ENCODE measurements at places on chromosomes 3 and 15. TPM values are rescaled to one million over a fixed set of nuclear protein-coding genes. Genes with fewer than 3 reads are reported as not detected.
A peak's percentile ranks its signal among the peaks of the same experiment; 100 is the strongest.

The SLC9C1 gene
- total RNA-seq, result 0.55 TPM

DNA sequence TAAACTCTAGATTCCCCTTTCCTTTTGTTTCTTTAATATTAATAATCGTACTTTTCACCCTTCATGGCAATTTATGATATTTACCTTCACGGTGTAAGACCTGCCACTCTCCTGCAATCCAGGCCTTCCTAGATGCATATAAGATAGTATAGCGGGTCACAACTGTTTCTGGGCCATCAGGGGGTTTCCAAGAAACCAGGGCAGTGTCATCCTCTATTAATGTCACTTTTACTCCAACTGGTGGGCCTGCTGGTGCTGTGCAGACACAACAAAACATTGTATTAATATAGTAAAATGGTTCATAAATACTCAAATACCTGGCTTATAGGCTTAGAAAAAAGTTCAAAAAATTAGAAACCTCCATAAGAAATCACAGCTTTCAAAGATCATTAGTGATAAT is 48.9 kb upstream of the PYGO1 start:
- DNase-seq, result no peak
- H3K4me3 ChIP-seq, result no peak overlapping the region
- H3K36me3 ChIP-seq, result peaks cover 37% of the 10 kb centered on the region
- H3K27ac ChIP-seq, result no peak overlapping the region

DNA sequence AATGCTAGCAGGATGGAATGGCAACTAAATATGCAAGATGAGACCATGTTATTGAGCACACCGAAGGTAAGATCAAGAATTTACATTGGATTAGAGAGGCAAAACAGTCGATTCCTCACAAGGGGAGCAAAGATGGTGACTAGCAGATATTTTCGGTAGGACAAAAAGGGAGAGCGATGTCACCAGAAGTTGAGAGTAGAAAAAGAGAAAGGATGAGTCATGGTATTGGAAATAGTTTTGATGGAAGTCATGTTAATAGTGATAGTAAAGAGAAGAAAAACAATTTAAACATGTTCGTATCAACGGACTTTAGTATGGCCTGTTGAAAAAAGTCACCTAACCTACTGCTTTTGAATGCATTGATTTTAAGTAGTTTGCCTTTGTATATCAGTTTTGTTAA is 55.0 kb downstream of the UBE2E2 start:
- no peaks in the 10 kb centered on the region for H3K27me3 ChIP-seq
- DNase-seq, result no peak
- H3K4me1 ChIP-seq, result no peaks in the 10 kb centered on the region
- no peak overlapping the region for H3K27ac ChIP-seq
- H3K36me3 ChIP-seq, result no peaks in the 10 kb centered on the region

The RNF123 gene
- total RNA-seq, result 44.9 TPM

The UTS2B gene
- total RNA-seq, result 0.96 TPM

The IGDCC3 gene
- 298 TPM for total RNA-seq

DNA sequence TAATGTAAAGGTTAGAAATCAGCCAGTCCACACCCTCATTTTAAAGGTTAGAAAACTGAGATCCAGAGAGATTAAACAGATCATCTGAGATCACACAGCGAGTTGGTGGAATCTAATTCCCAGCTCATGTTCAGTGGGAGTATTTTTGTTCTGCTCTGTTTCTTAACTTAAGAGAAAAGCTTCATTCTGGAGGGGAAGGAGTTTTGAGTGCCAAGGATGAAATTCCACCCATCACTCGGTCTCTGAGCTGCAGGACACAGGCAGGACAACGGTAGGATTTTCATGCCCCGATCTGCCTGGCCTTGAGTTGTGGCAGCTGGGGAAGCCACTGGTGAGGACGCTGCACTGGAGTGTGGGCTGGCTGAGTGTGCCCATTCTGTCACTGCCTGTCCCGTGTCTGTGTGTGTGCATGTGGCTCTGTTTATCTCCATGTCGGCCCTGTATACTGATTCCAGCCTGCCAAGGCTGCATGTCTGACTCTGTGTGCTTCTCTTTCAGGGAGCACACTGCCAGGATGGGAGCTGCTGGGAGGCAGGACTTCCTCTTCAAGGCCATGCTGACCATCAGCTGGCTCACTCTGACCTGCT is 94.3 kb downstream of the CEMIP start:
- DNase-seq, result no peak

The IL17RD gene
- total RNA-seq, result 52.1 TPM

- H3K4me1 ChIP-seq, result no peaks in the 10 kb centered on the region
- no peak for DNase-seq
- no peak overlapping the region for H3K4me3 ChIP-seq
- H3K27me3 ChIP-seq, result no peaks in the 10 kb centered on the region
These were observed 370.3 kb upstream of the PLSCR5 start for GRCh38 chr3:146975476-146975875.

GRCh38 chr15:89860891-89861290 is 32.9 kb downstream of the AP3S2 start:
- H3K27ac ChIP-seq, result no peak overlapping the region
- H3K4me1 ChIP-seq, result no peaks in the 10 kb centered on the region
- H3K27me3 ChIP-seq, result no peaks in the 10 kb centered on the region
- H3K4me3 ChIP-seq, result no peak overlapping the region

DNA sequence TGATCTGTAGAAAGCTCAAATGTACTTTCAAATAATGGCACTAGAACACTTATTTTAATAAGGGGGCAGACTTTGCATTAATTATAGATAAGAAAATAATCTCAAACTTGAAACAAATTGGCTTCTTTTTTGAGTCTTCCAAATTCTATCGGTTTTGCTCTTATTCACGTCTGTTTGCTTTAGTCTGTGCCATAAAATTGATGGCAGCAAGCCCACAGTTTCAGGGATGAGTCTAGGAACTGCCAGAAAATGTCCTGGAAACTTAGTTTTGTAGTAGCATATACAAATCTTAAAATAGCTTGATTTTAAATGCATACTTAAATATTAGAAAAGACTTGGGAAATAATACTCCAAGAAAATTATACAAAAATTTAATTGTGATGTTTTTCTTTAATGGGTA is 39.7 kb downstream of the BCHE start:
- peaks cover 24% of the 10 kb centered on the region for H3K4me1 ChIP-seq
- H3K27me3 ChIP-seq, result no peaks in the 10 kb centered on the region
- no peak for DNase-seq
- no peak overlapping the region for H3K4me3 ChIP-seq
- H3K36me3 ChIP-seq, result peaks cover 5% of the 10 kb centered on the region

GRCh38 chr15:66138892-66139590 is 114.5 kb downstream of the MEGF11 start:
- H3K27ac ChIP-seq, result no peak overlapping the region
- H3K36me3 ChIP-seq, result no peaks in the 10 kb centered on the region
- peaks cover 5% of the 10 kb centered on the region for H3K4me1 ChIP-seq
- no peak for DNase-seq
- no peak overlapping the region for H3K4me3 ChIP-seq

- H3K27ac ChIP-seq, result no peak overlapping the region
- no peaks in the 10 kb centered on the region for H3K36me3 ChIP-seq
- H3K27me3 ChIP-seq, result no peaks in the 10 kb centered on the region
- DNase-seq, result no peak
- no peak overlapping the region for H3K4me3 ChIP-seq
These were observed 10.2 kb downstream of the H1-8 start for GRCh38 chr3:129553171-129553570.

The GP9 gene
- not detected for total RNA-seq

The CHD2 gene
- 93.4 TPM for total RNA-seq

DNA sequence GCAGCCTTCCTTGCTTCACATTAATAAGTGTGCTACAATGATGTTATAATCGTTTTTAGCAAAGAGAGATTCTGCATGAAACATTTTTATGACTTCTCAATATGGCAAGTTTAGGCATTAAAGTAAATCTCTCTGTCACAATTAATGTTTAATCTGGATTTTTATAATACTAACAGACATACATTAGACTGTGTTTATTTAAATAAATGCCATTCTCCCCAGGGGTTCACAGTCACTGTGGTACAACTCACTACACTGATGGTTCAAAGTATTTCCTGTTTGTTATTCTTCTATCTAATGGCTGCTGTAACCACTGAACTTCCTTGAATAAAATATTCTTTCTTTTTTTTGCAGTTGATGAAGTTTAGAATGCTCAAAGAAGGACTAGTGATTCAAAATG is 59.0 kb downstream of the SLC12A1 start:
- H3K4me3 ChIP-seq, result no peak overlapping the region
- peaks cover 5% of the 10 kb centered on the region for H3K27me3 ChIP-seq

GRCh38 chr3:62451211-62451887 is 78.0 kb upstream of the FEZF2 start:
- H3K27ac ChIP-seq, result no peak overlapping the region
- H3K27me3 ChIP-seq, result peaks cover 5% of the 10 kb centered on the region
- DNase-seq, result no peak
- H3K36me3 ChIP-seq, result no peaks in the 10 kb centered on the region

GRCh38 chr15:70093481-70094319 is 4.0 kb downstream of the TLE3 start:
- H3K4me3 ChIP-seq, result peak overlapping the region; percentile 57
- H3K36me3 ChIP-seq, result peaks cover 4% of the 10 kb centered on the region
- peaks cover 75% of the 10 kb centered on the region for H3K4me1 ChIP-seq

The ANKRD34C gene
- total RNA-seq, result not detected

DNA sequence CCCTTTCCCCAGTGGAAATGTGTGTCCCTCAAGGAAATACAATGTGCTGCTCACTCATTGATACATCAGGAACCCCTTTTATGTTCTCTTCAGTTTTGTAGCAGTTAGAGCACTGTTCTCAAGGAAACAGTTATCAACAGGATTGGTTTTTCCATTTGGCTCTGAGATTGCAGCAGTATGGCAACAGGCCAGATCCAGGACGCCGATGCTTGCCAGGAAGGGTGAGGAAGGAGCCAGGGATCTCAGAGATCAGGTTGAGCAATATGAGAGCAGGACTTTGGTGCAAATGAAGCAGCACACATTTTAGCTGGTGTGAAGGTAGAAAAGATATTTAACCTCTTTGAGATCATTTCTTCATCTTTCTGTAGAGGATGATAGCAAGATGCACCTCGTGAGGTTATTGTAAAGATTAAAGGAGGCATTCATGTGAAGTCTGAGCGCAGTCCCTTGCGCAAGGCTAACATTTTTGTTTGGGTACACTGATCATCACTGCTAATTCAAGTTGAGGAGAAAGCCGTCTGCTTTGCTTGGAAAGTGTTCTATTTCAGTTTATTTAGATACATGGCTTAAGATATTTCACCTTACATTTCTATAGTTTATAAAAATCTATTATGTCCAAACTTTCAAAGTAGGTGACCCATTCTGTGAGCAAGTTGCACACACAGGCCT is 68.5 kb downstream of the KCNH8 start:
- H3K27me3 ChIP-seq, result no peaks in the 10 kb centered on the region
- H3K27ac ChIP-seq, result no peak overlapping the region
- DNase-seq, result no peak
- no peaks in the 10 kb centered on the region for H3K36me3 ChIP-seq

DNA sequence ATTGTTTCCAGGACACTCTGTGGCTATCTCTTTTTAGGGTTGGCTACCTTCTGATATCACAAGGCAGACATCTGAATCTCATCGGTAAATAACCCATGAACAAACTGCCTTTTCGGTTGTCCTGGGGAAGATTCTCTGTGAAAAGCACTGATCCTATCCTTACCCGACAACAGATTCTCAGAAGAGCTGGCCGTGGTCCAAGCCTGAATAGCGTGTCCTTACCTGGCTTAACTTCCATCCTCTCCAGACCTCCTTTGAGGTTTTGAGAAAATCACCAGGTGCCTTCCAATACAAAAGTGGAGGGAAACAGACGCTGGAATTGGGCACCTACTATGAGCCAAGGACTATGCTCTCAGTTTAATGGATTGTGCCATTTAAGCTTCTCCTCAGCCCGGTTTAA is 87.4 kb upstream of the ARHGEF3 start:
- no peaks in the 10 kb centered on the region for H3K27me3 ChIP-seq
- DNase-seq, result no peak
- no peaks in the 10 kb centered on the region for H3K36me3 ChIP-seq
- H3K27ac ChIP-seq, result no peak overlapping the region
- no peak overlapping the region for H3K4me3 ChIP-seq
- peaks cover 12% of the 10 kb centered on the region for H3K4me1 ChIP-seq

- no peak overlapping the region for H3K4me3 ChIP-seq
- H3K4me1 ChIP-seq, result no peaks in the 10 kb centered on the region
- DNase-seq, result no peak
- no peaks in the 10 kb centered on the region for H3K27me3 ChIP-seq
These were observed 69.4 kb downstream of the AAGAB start for GRCh38 chr15:67185051-67185450.

GRCh38 chr3:81105789-81106488 is 655.5 kb downstream of the GBE1 start:
- no peaks in the 10 kb centered on the region for H3K36me3 ChIP-seq
- DNase-seq, result no peak
- peaks cover 10% of the 10 kb centered on the region for H3K4me1 ChIP-seq
- H3K4me3 ChIP-seq, result no peak overlapping the region
- no peaks in the 10 kb centered on the region for H3K27me3 ChIP-seq
- H3K27ac ChIP-seq, result no peak overlapping the region

DNA sequence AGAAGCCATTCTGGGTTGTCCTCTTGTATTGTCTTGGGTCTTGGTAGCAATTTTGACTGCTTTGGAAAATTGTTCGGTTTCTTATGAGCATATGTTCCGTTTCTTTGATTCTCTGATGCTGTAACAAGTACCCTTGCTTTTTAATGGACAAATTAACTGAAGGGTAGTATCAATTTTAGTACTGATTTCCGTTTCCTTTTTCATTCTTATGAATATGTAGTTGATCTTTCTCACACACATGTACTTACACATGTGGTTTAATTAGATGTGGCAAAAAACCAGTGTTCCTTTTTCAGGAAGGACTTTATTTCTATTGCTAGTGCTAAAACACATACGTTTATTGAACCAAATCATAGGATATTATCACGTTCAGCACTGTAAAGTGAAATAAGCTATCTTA is 119.1 kb downstream of the TCF12 start:
- H3K4me3 ChIP-seq, result no peak overlapping the region
- peaks cover 48% of the 10 kb centered on the region for H3K4me1 ChIP-seq
- no peaks in the 10 kb centered on the region for H3K36me3 ChIP-seq
- no peaks in the 10 kb centered on the region for H3K27me3 ChIP-seq
- H3K27ac ChIP-seq, result no peak overlapping the region

- peaks cover 7% of the 10 kb centered on the region for H3K27me3 ChIP-seq
- no peaks in the 10 kb centered on the region for H3K36me3 ChIP-seq
- no peaks in the 10 kb centered on the region for H3K4me1 ChIP-seq
- no peak for DNase-seq
These were observed 16.7 kb downstream of the MEGF11 start for GRCh38 chr15:66236806-66237375.

- no peak overlapping the region for H3K27ac ChIP-seq
- H3K36me3 ChIP-seq, result peaks cover 6% of the 10 kb centered on the region
- H3K4me3 ChIP-seq, result no peak overlapping the region
- no peak for DNase-seq
- H3K27me3 ChIP-seq, result no peaks in the 10 kb centered on the region
These were observed 66.6 kb downstream of the NCEH1 start for GRCh38 chr3:172644258-172644657.

The RHCG gene
- total RNA-seq, result not detected

GRCh38 chr3:25830373-25831280 is 40.7 kb downstream of the OXSM start:
- no peak overlapping the region for H3K27ac ChIP-seq
- H3K36me3 ChIP-seq, result no peaks in the 10 kb centered on the region
- no peak for DNase-seq
- H3K4me1 ChIP-seq, result peaks cover 13% of the 10 kb centered on the region
- H3K4me3 ChIP-seq, result no peak overlapping the region
